ENCODE measurements at places on chromosomes 2 and 18.

DNA sequence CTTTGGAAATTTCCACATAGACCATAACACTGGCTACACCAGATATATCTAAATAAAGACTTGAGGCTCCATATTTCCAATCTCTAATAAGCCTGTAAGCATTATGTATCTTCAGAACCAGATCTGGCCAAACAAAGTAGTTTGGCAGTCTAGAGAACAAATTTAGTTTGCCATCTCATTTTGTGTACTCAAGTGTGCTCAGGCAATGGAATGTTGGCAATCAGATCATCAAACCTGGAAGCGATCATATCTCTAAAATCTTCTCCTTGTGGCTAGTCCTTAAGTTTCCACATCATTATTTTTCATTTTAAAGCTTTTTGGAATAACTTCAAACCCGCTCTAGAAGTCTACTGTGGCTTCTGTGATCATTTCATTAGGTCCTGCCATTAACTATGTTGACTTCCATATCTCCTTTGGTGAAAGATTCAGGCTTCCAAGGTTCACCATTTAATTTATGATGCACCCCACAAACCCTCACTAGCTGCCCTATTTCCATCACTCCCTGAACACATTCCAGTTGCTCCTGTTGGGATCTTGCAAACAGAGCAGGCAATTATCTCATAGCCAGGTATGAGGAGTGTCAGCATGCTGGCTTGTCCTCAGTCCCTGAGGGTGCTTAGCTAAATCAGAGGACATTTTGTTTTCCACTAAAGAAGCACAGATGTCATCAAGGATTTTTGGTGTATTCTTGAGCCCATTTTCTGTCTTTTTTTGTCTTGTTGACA, 46.2 kb downstream of the WDR75 start:
- DNase-seq, result peak; percentile 16

GRCh38 chr2:171141320-171141719, 19.4 kb downstream of the TLK1 start:
- DNase-seq, result no peak

DNA sequence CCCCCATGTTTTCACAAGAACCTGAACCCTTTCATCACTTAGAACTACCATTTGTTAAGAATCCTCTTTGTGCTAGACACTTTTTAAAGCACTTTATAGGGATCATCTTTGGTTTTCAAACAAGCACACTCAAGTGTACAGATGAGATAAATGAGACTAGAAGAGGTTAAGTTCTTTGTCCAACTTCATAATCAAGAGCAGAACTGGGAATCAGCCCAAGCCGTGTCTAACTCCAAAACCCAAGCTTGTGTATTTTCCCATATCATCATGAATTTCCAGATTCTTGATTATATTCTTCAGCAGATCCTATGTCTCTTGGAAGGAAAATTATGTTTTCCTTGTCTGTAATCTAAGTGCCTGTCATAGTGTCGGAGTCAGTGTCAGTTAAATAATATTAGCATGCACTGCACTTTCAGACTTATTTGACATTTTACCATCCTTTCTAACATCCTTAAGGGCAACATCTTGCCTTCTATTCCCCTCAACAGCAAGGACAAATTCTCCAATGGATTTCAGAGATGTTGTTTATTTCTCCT, 123.0 kb upstream of the SETBP1 start:
- DNase-seq, result no peak

- no peak for DNase-seq
Measured at GRCh38 chr2:128395640-128396499, 77.2 kb upstream of the HS6ST1 start.

DNA sequence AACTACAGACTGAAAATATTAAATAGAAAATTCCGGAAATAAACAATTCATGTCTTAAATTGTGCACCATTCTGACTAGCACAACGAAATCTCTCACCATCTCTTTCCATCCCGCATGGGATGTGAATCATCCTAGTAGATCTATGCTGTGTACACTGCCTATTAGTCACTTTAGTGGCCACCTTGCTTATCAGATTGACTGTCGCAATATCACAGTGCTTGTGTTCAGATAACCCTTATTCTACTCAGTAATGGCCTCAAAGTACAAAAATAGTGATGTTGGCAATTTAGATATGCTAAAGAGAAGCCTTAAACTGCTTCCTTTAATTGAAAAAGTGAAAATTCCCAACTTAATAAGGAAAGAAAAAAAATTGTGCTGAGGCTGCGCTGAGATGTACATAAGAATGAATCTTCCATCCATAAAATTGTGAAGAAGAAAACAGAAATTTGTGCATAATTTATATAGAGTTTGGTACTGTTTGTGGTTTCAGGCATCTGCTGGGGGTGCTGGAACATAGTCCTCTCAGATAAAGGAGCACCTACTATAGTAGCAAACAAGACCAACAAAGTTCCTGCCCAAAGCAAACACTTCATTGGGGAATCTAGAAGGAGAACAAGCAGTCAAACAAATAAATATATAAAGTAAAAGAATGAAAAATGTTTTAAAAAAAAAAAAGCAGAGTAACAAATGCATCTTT, 12.0 kb downstream of the PSMD1 start:
- DNase-seq, result no peak

GRCh38 chr2:200843993-200844948, 20.2 kb downstream of the CLK1 start:
- DNase-seq, result no peak
